ENCODE measurements at places on chromosomes 12 and 14. TPM values are rescaled to one million over a fixed set of nuclear protein-coding genes. Genes with fewer than 3 reads are reported as not detected.

PLCZ1 gene
- not detected for total RNA-seq

AKAP5 gene
- total RNA-seq, result 1.2 TPM

SLC38A4 gene
- not detected for total RNA-seq

RNASE3 gene
- not detected for total RNA-seq

NELL2 gene
- 120 TPM for total RNA-seq

ALDH2 gene
- 1.6 TPM for total RNA-seq

MGP gene
- not detected for total RNA-seq

IFNG-AS1 gene
- total RNA-seq, result not detected

RAD9B gene
- 2.8 TPM for total RNA-seq

ENDOU gene
- 0.08 TPM for total RNA-seq

GPRC5D gene
- total RNA-seq, result not detected

MMP19 gene
- total RNA-seq, result not detected

ANKRD13A gene
- total RNA-seq, result 36.8 TPM

PCNX1 gene
- total RNA-seq, result 37.4 TPM

TAS2R30 gene
- total RNA-seq, result 0.97 TPM

OR10P1 gene
- total RNA-seq, result not detected

PUS1 gene
- total RNA-seq, result 118 TPM

NFE2 gene
- total RNA-seq, result not detected

GNG2 gene
- 132 TPM for total RNA-seq

VRTN gene
- not detected for total RNA-seq

IQSEC3 gene
- 3.2 TPM for total RNA-seq

KRT76 gene
- total RNA-seq, result not detected

HOXC11 gene
- not detected for total RNA-seq

VDR gene
- total RNA-seq, result 55.8 TPM

GSC gene
- not detected for total RNA-seq

ACOT6 gene
- not detected for total RNA-seq

REM2 gene
- 0.19 TPM for total RNA-seq

PDZRN4 gene
- total RNA-seq, result not detected

NRIP2 gene
- total RNA-seq, result not detected

RND1 gene
- 3.1 TPM for total RNA-seq

KCNA1 gene
- total RNA-seq, result 0.04 TPM

KRT2 gene
- total RNA-seq, result not detected

ACOT4 gene
- 2.0 TPM for total RNA-seq

GLIPR1 gene
- total RNA-seq, result 19.7 TPM

ASPG gene
- not detected for total RNA-seq

CMTM5 gene
- total RNA-seq, result not detected

PITPNM2 gene
- 13.1 TPM for total RNA-seq

AICDA gene
- not detected for total RNA-seq

TOGARAM1 gene
- 7.5 TPM for total RNA-seq

SERPINA12 gene
- total RNA-seq, result not detected

TSHR gene
- not detected for total RNA-seq

LUM gene
- total RNA-seq, result not detected

DGKA gene
- 236 TPM for total RNA-seq

KCNJ8 gene
- not detected for total RNA-seq

VSIG10 gene
- total RNA-seq, result 5.9 TPM

NINJ2 gene
- total RNA-seq, result 1.4 TPM

CPNE6 gene
- total RNA-seq, result not detected

NTN4 gene
- not detected for total RNA-seq

CDK17 gene
- total RNA-seq, result 31.7 TPM

VRK1 gene
- total RNA-seq, result 96.8 TPM

JPH4 gene
- total RNA-seq, result 0.74 TPM

NANOG gene
- total RNA-seq, result not detected

All from activated naive CD8-positive, alpha-beta T cell treated with anti-CD3 and anti-CD28 coated beads for 36 hours (primary cell).